Esophagus muscularis mucosa (tissue), 4 donors: ENCODE measurements at places on chromosomes 7 and 10.

GRCh38 chr10:36679554-36679953 is 445.8 kb upstream of the ANKRD30A start:
- no peak for DNase-seq

DNA sequence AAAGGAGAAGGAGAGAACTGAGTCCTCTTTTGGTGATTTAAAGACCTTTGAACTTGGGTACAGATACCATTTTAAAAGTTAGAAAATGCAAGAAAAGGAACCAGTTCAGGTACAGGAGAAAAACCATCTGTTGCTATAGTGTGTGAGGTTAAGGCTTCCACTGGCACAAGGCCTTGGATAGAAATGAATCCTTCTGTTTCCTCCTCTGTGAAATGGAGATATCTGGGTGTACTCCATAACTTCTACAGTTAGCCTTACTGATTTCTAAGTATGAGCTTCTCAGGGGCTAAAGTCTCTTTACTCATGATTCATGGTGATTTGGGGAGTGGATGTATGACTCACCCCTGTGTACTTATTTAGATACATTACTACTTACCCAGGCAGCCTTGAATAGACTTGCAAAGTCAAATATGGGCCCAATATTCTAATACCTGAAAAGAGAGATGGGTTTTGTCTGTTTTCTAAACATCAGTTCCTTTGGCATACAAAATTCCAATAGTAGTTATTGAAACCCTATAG is 117.2 kb upstream of the ADO start:
- no peak for DNase-seq

DNA sequence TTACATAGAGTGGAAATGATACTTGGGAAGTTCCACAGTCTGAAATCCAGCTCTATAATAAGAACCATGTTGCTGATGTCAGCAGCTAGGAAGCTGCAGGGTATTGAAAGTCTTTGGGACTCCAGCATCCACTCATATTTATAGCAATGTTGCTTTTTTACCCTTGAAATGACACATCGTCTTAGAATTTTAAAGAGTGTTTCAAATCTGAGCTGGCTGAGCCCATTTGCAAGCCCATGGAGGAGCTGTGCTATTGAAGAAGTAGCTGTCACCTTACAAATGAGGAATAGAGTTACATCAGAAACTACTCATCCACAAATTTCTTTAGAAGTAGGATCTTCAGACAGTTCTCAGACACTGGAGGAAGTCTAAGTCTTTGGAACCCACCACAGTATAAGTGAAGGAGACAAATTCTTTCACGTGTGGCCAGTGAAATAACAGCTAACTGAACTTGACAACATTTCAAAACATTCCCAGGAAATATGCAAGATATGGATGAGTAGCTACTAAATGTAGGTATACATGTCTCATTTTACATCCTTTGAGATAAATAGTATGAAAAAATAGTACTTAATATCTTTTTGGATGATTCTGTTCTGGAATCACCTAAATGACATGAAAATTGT is 203.6 kb downstream of the ZNF365 start:
- peak; percentile 29 for DNase-seq

DNA sequence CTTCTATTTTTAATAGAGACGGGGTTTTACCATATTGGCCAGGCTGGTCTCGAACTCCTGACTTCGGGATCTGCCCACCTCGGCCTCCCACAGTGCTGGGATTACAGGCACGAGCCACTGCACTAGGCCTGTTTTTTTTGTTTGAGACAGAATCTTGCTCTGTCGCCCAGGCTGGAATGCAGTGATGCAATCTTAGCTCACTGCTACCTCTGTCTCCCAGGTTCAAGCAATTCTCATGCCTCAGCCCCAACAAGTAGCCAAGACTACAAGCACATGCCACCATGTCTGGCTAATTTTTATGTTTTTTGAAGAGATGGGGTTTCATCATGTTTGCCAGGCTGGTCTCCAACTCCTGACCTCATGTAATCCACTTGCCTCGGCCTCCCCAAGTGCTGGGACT is 73.7 kb downstream of the TYW1B start:
- no peak for DNase-seq

- DNase-seq, result no peak
Observed at GRCh38 chr10:23656735-23657134, 217.9 kb downstream of the OTUD1 start.

GRCh38 chr7:29810813-29811482 is 4.6 kb downstream of the WIPF3 start:
- DNase-seq, result peak; percentile 45

- no peak for DNase-seq
Observed at GRCh38 chr10:86197166-86197790, 169.3 kb downstream of the GRID1 start.

DNA sequence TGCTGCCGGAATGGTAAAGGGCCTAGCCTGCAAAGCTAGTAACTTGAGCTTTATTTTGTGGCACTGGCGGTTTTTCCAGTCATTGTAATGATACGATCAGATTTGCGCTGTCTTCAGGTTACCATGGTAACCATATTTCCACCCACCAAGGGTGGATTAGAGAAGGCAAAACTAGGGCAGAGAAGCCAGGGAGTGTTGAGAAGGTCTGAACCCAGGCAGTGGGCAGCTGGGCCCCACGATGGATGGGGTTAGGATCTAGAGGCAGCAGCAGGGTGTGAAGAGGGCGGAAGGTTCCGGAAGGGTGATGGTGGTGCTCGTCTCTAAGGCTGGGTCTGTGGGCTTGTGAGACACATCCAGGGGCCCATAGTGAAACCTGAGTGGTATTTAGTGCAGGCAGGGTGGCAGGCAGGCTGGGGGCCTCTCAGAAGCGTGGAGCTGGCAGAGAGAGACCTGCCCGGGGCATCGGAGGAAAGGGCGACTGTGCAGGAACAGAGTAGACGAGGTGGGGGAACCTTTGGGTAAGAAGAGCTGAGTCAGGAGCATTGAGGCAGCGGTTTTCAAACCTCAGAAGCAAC is 87.9 kb upstream of the GTF2I start:
- DNase-seq, result no peak

DNA sequence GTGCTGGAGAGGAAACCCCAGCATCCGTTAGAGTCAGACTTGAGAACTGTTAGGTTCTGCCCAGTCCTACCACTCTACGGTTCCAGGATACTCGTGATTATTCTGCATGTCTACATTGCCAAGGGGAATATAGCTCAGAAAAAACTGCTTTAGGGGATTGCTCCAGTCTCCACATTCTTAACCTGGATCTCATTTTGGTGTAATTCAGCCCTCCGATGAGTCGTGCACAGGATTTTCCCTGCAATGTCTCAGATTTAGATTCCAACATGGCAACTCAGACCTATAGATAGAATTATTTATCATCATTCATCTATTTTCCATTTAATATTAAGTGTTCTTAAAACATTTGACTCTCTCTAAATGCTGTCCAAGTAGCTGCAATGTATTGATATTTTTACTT is 121.1 kb upstream of the ZEB1 start:
- DNase-seq, result no peak
